ENCODE measurements at places on chromosomes 1 and 21.

DNA sequence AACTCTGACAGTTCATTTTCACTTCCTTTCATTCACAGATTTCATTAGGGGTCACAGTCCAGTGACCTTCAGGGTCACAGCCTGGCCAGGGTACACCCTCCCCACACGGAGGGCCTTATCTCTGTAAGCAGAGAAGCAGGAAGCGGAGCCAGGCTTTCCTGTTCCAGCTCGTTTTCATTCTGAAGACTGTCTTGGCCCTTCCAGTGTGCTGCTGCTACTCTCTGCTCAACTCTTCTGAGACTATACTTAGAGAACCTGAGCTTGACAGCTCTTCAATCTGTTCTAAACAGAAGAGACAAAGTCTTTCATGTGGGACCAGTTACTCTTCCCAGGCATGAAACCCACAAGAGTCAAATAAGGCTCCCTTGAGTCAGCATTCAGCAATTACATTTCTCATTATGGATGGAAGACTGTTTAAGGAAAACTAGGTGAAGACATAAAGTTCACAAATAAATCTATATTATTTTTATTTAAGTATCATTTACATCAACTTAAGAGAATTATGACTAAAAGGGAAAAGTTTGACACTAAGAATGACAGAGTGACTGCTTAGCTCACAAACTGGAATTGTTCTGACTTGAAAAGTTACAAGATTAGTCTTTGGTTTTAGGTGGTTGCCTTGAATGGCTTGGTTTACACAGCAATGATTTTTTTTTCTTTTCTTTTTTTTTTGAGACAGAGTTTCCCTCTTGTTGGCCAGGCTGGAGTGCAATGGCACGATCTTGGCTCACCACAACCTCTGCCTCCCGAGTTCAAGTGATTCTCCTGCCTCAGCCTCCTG is 4.8 kb upstream of the TDRD10 start:
- H3K36me3 ChIP-seq: no peaks in the 10 kb centered on the region
- H3K27me3 ChIP-seq: peaks cover 78% of the 10 kb centered on the region
- H3K4me3 ChIP-seq: no peak overlapping the region
- no peak overlapping the region for H3K27ac ChIP-seq
- DNase-seq: no peak
- H3K4me1 ChIP-seq: no peaks in the 10 kb centered on the region

DNA sequence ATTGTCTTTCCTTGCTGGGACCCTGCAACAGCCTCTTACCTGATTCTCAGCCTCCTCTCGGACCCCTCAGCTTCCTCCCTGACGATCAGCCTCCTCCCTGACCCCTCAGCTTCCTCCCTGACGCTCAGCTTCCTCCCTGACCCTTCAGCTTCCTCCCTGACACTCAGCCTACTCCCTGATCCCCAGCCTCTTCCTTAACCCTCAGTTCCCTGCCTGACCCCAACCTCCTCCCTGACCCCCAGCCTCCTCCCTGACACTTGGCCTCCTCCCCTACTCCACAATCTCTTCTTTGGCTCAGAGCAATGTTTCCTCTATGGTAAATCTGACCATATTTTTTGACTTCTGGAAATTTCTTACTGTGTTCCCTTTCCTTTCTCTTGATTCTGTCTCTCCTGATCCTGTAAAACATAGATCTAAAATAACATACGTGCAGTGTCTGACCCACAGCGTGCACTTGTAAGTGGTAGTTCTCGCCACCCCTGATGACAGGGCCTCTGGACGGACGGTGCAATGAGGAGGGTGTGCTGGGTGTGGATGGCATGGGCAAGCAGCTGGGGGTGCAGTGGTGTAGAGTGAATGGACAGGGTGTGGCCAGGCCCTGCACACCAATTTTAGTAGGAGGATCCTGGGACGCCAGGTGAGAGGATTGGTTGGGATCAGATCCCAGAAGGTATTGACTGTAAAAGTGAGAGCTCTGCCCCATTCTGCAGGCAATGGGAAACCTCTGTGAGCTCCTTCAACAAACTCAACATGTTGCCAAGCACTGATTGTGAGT is 264.1 kb downstream of the FOXD2 start:
- H3K4me3 ChIP-seq: no peak overlapping the region
- no peak for DNase-seq
- H3K4me1 ChIP-seq: no peaks in the 10 kb centered on the region
- H3K27me3 ChIP-seq: peaks cover 8% of the 10 kb centered on the region
- no peak overlapping the region for H3K27ac ChIP-seq

- peak; percentile 50 for DNase-seq
- no peaks in the 10 kb centered on the region for H3K27me3 ChIP-seq
- no peak overlapping the region for H3K4me3 ChIP-seq
- peaks cover 16% of the 10 kb centered on the region for H3K4me1 ChIP-seq
- H3K36me3 ChIP-seq: no peaks in the 10 kb centered on the region
- H3K27ac ChIP-seq: peak overlapping the region; percentile 71
These were observed 131.2 kb upstream of the UBE2U start for GRCh38 chr1:64072089-64072793.

GRCh38 chr1:85629532-85629920 is 49.0 kb downstream of the CCN1 start:
- DNase-seq: peak; percentile 54
- H3K27me3 ChIP-seq: no peaks in the 10 kb centered on the region
- peak overlapping the region; percentile 97 for H3K27ac ChIP-seq
- H3K4me3 ChIP-seq: peak overlapping the region; percentile 47
- H3K36me3 ChIP-seq: no peaks in the 10 kb centered on the region

DNA sequence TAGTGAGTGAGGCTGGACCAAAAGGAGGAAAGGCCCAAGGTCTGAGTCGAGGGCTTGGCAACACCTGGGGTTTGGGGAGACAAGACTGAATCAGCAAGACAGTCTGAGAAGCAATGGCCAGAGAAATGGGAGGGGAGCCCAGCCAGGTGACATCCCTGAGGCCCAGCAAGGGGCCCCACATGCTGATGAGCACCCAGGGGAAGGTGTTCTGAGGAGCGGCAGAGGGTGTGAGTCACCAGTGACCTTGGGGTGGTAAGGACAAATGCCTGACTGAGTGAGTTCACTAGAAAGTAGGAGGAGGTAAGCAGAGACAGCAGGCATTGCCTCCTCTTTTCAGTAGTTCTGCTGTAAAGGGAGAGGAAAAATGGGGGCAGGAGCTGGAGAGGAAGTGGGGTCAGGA is 192.4 kb upstream of the GALNT2 start:
- H3K27ac ChIP-seq: no peak overlapping the region
- no peak overlapping the region for H3K4me3 ChIP-seq
- H3K4me1 ChIP-seq: peaks cover 8% of the 10 kb centered on the region
- H3K36me3 ChIP-seq: no peaks in the 10 kb centered on the region
- DNase-seq: no peak

DNA sequence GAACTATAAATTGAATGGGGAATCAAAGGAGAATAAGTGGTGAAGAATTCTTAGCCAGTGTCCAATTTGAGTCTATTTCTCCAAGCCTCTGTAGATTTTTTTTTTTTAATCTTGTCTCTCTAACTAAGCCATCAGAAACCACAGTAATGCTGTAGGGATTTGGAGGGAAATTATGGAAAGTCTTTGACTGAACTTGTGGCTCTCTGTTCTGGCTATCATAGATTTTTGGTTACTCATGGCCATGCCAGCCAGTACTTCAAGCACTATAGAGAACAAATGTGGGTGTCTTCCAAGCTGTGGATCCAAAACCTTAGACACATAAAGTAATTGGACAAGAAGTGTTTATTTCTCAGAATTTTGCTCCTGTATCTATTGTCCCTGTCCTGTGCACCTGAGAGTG is 147.9 kb downstream of the LRRC40 start:
- H3K4me1 ChIP-seq: no peaks in the 10 kb centered on the region
- no peaks in the 10 kb centered on the region for H3K36me3 ChIP-seq

DNA sequence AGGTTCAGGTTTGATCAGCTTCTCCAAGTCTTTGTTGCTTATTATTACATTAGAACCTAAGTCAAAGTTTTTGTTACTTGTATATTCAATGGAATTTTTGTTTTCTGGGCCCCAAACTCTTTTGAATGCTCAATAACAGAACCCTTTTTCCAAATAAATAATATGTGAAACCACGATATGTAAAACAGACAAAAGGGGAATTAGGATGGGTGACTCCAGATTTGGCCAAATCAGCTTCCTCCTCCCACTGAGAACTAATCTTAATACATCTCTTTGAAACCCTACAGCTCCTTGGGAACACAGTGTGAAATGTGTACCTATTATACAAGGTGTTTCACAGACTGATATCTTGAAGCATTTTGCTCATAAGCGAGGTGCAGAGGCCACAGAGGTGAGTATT is 67.0 kb upstream of the TNFSF18 start:
- DNase-seq: no peak
- no peaks in the 10 kb centered on the region for H3K27me3 ChIP-seq
- no peak overlapping the region for H3K4me3 ChIP-seq
- H3K4me1 ChIP-seq: peaks cover 11% of the 10 kb centered on the region

All from PC-3 (cell line).